ENCODE measurements at places on chromosomes 2 and 18.
A peak's percentile ranks its signal among the peaks of the same experiment; 100 is the strongest.

GRCh38 chr2:25340181-25340921 lies 1.4 kb downstream of the DNMT3A start:
- no peak for DNase-seq

DNA sequence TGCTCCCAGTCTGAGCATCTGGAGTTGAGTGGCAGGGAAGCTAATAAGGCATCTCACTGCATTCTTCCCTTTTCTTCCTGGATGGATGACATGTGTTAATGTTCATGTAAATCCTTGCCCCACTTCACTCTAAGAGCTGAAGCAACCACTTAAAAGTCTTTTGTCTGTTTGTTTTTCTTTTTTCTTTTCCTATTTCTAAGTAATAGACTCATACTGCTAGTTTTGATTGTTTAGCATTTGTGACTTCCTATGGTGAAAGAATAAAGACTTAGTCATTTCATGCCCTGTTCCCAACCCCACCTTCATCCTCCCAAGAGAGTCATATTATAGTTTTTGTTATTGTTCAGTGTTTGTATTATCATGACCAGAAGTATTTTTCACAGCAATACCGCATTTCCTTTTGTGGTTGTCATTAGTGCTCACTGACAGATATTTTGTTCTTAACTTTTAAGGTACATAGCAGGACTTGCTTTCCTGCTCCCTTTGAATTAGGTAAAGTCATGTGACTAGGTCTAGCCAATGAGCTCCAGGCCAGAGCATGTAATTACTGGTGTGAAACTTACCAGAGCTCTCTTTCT lies 18.1 kb upstream of the SPP2 start:
- peak; percentile 61 for DNase-seq

GRCh38 chr2:182522405-182522896 lies 95.6 kb upstream of the PDE1A start:
- DNase-seq: no peak

DNA sequence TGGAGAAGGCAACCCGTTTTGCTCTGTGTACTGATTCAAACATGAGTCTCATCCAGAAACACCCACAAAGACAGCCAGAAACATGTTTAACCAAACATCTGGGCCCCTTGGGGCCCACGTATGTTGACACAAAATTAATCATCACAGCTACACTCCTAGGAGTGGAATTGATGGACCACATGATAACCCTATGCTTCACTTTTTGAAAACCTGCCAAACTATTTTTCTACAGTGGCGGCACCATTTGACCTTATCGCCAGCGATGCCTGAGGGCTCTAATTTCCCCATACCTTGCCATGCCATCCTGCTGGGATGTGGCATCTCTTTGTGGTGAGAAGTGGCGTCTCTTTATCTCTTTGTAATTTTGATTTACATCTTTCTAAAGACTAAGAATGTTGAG lies 38.5 kb downstream of the PSMG2 start:
- peak; percentile 74 for DNase-seq

DNA sequence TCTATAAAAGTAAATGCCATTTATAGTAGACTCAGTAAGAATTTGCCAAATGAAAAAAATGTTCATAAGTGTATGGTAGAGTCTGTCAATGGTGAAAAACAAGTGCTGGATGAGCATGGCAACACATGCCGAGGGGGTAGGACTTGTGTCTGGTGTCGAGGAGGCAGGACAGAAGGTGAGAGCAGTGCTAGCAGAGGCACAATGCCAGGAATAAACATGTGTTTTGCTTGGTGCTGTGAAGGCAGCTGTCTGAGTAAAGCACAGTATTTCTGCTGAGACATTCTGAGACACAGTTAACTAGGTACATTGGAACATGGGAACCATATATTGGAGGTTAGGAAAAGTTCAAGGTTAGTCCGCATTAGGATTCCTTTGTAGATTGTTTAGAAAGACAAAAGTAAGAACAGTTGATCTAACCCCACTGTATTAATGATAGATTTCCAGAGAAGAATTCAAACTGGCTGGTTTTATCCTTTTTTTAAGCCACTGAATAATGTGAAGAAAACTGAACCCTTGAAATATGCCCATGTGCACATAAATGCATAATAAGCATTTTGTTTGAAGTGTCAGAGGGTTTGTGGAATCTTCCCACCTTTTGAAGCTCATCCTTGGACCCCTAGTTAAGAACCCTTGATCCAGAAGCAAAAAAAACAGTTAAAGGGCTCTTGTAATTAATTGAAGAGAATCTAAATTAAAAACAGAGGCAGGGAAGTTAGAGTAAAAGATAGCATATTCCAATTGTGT lies 7.1 kb downstream of the RBM45 start:
- DNase-seq: no peak

DNA sequence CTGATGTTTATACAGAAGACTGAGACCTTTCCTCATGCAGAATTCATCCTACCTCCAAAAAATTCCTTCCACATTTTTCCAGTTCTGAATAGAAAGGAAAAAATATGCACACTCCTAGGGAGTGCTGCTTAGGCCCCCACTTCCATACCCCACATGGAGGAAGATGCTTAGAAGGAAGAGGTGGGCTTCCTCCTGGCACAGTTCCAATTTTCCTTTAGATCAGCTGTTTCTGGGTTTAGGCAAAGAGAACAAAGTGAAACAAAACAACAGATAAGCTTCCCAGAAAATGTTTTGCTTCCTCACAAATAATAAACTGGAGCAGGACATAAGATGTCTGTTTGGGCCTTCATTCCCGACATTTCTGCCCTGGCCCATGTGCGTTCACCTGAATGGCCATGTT lies 172.6 kb downstream of the PRPF40A start:
- DNase-seq: no peak

DNA sequence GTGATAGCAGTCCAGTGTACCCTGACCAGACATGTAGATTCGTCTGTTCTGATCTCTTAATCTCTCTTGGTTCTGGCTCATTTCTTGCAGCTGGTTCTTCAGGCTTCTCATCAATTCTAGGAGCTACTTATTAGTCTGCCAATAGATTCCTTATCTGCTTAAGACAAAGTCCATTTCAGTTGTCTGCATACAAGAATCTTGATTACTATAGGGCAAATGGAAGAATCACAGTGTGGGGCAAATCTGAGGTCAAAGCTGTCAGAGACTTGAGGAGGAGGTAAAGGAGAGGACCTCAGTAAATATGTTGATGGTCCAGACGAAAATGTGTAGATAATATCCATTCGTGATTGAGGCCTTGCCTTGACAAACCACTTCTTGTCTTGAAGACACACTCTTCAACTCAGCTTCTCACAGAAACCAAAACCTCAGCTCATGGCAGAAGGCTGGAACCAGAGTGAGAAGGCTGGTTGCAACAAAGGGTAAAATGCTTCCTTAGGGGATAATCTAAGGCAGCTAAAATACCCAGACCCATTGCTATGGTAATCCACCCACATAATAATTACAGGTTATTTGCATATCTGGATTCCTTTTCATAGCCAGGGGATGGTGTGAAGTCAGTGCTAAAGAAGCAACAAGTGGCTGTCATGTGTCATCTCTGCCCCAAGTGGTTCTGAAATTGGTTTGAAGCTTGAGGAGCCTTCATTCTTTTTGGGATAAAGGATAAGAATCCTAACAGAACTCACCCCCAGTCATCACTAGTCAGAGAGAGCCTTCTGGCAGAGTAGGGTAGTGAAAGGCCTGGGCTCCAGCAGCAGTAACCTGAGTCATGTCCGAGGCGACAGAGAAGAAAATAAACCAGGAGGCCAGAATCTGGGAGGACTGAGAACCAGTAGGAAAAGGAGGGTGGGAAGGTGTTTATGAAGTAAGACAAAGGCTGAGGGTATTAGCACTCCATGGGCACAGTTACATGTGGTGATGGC lies 29.2 kb upstream of the PELI1 start:
- DNase-seq: no peak

GRCh38 chr2:237614151-237614720 lies 13.2 kb upstream of the LRRFIP1 start:
- DNase-seq: peak; percentile 49

All from Daoy (cell line).